GM23248 (cell line): ENCODE measurements at places on chromosomes 7 and 10. TPM values are rescaled to one million over a fixed set of nuclear protein-coding genes. Genes with fewer than 3 reads are reported as not detected.

DNA sequence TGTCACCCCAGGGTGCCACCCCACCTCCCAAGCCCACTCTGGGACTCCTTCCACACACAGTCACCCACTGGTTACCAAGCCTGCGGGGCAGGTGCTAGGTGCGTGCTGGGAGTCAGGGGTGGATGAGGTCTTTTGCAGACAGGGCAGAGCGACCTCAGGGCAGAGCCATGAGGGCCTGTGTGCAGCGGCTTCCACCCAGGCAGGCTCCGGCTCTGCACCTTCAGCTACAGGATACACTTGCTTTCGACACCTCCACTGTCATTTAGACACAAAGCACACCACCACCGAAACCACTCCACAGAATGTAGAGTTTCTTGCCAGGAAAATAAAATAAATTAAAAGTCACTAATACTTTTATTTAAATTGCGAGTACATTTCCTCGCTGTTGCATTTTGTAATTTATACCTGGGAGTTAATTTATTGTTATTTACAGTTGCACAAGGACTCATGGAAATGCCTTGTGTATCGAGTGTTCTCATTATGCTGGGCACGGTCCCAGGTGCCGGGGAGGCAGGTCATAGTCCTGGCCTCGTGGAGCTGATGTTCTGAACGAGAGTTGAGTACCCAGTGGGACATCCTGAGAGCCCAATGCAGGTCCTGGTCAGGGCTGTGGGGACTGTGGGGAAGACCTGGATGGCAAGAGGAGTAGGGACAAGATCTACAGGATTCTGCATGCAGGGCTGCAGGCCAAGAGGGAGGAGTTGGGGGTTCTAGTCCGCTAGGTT lies 127.8 kb downstream of the CUX1 start:
- no peaks in the 10 kb centered on the region for H3K27me3 ChIP-seq
- no peak overlapping the region for H3K27ac ChIP-seq
- no peak overlapping the region for H3K4me3 ChIP-seq
- DNase-seq = no peak

DNA sequence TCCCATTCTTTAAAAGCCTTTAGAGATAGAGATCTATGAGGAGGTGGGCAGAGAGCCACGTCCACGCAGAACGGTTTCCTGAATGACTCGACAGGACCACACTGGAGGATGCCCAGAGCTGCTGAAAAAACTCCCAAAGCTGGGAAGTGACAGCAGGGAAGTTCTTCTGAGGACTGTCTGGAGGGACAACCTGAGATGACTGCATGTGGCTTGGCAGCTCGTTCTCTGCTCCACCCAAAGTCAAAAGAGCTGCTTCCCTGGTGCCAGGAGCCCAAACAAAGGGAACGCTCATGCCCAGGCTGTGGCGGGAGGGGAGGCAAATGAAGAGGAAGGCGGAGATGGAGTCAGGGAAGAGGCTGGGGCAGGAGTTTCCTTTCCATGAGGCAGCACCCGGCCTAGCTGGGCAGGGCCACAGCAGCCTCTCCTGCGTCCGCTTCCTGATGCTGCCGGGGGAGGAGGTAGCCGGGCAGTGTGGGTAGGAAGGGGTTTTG lies 95.4 kb downstream of the CCDC3 start:
- H3K4me3 ChIP-seq = no peak overlapping the region
- no peaks in the 10 kb centered on the region for H3K36me3 ChIP-seq

DNA sequence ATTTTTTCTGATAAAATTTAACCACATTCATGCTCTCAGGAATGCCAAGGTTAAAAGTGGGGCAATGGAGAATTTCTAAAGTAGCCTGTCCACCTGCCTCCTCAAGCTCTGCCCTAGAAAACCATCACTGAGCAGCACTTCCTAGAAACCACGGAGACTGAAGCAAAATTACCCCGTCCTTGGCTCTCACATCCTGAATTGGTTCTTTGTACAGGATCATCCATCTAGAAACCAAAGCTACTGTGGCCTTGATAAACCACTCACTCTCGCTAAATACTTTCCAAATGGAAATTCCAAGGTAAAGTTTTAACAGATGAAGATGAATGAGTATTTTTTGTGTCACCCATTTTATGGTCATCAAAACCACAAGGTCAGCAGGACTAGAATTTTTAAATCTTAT lies 96.6 kb downstream of the AVL9 start:
- no peaks in the 10 kb centered on the region for H3K36me3 ChIP-seq
- H3K4me1 ChIP-seq = peaks cover 22% of the 10 kb centered on the region
- H3K27me3 ChIP-seq = no peaks in the 10 kb centered on the region
- H3K27ac ChIP-seq = no peak overlapping the region
- DNase-seq = no peak
- H3K4me3 ChIP-seq = no peak overlapping the region

GRCh38 chr7:8201846-8202441 lies 60.0 kb downstream of the ICA1 start:
- no peaks in the 10 kb centered on the region for H3K4me1 ChIP-seq
- H3K27ac ChIP-seq = no peak overlapping the region
- H3K4me3 ChIP-seq = no peak overlapping the region
- peaks cover 4% of the 10 kb centered on the region for H3K27me3 ChIP-seq
- DNase-seq = no peak

GRCh38 chr7:151729521-151729921 lies 147.4 kb downstream of the PRKAG2 start:
- no peak overlapping the region for H3K4me3 ChIP-seq
- peaks cover 13% of the 10 kb centered on the region for H3K4me1 ChIP-seq
- H3K36me3 ChIP-seq = no peaks in the 10 kb centered on the region
- no peak overlapping the region for H3K27ac ChIP-seq
- no peaks in the 10 kb centered on the region for H3K27me3 ChIP-seq
- no peak for DNase-seq

GRCh38 chr10:118106426-118106825 lies 59.7 kb upstream of the RAB11FIP2 start:
- H3K36me3 ChIP-seq = no peaks in the 10 kb centered on the region
- H3K27ac ChIP-seq = no peak overlapping the region
- H3K4me1 ChIP-seq = peaks cover 26% of the 10 kb centered on the region
- H3K27me3 ChIP-seq = no peaks in the 10 kb centered on the region

DNA sequence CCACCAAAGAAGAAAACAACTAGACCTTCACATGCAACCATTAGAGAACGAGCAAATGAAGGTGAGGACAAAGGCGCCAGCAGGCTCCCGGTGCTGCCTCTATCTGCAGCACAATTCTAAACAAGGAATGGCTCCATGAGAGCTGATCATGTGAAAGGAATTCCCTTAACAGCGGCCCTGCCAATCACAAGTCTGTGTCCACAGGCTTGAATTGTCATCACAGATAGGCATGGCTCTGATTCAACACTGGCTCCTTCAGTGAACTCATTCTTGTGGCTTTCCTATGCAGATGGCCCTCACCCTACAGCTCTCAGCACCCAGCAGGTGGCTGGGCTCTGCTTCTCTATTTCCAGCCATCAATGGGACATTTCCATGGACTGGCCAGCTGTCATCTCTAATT lies 36.2 kb downstream of the LAMB1 start:
- H3K36me3 ChIP-seq = peaks cover 35% of the 10 kb centered on the region
- peak; percentile 92 for DNase-seq
- no peak overlapping the region for H3K4me3 ChIP-seq

DNA sequence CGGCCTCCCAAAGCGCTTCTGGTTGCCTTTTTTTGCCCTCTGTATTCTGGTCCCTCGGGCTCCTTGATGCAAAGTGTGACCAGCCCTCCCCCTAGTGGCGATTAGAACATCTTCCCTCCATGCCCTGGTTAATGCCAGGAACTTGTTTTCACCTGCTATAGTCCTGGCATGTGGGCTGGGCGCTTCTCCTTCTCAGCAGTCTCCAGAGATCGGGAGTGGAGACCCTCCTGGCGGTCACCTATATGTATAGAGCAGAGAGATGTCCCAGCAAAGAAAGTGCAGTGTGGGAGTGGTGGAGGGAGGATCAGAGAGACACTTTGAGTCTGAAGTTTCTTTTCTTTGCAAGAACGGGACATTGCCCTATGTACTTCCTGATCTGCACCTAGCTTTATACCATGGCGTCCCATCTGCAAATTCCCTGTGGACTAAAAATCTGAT lies 264.1 kb downstream of the OTUD1 start:
- H3K4me1 ChIP-seq = no peaks in the 10 kb centered on the region
- H3K4me3 ChIP-seq = no peak overlapping the region
- DNase-seq = peak; percentile 74
- no peaks in the 10 kb centered on the region for H3K36me3 ChIP-seq
- no peak overlapping the region for H3K27ac ChIP-seq

- H3K4me1 ChIP-seq = no peaks in the 10 kb centered on the region
- no peak overlapping the region for H3K27ac ChIP-seq
- DNase-seq = no peak
- no peaks in the 10 kb centered on the region for H3K36me3 ChIP-seq
- no peaks in the 10 kb centered on the region for H3K27me3 ChIP-seq
These were observed 68.0 kb downstream of the CTTNBP2 start for GRCh38 chr7:117805241-117805640.

- H3K36me3 ChIP-seq = no peaks in the 10 kb centered on the region
- H3K27ac ChIP-seq = no peak overlapping the region
- H3K4me3 ChIP-seq = no peak overlapping the region
These were observed 34.5 kb downstream of the PAPSS2 start for GRCh38 chr10:87694011-87694794.

DNA sequence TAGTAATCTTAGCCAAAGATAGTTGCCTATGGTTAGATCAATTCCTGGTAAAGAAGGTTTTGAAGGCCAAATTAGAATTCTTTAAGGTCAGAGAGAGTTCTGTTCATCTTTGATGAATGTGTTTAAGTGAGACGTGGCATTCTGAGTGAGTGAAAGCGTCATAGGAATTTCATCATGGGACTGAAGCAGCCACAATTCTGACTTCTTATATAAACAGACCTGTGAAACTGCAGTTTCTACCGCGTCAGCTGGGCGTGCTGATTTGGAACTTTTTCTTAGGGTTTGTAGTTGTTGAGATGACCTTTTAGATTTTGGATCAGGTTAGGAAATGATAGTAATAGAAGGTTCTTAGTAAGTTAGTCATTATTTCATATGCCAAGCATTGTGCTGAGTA lies 103.8 kb downstream of the CNNM2 start:
- H3K27me3 ChIP-seq = no peaks in the 10 kb centered on the region
- H3K36me3 ChIP-seq = no peaks in the 10 kb centered on the region
- no peak overlapping the region for H3K27ac ChIP-seq
- peak; percentile 15 for DNase-seq

DNA sequence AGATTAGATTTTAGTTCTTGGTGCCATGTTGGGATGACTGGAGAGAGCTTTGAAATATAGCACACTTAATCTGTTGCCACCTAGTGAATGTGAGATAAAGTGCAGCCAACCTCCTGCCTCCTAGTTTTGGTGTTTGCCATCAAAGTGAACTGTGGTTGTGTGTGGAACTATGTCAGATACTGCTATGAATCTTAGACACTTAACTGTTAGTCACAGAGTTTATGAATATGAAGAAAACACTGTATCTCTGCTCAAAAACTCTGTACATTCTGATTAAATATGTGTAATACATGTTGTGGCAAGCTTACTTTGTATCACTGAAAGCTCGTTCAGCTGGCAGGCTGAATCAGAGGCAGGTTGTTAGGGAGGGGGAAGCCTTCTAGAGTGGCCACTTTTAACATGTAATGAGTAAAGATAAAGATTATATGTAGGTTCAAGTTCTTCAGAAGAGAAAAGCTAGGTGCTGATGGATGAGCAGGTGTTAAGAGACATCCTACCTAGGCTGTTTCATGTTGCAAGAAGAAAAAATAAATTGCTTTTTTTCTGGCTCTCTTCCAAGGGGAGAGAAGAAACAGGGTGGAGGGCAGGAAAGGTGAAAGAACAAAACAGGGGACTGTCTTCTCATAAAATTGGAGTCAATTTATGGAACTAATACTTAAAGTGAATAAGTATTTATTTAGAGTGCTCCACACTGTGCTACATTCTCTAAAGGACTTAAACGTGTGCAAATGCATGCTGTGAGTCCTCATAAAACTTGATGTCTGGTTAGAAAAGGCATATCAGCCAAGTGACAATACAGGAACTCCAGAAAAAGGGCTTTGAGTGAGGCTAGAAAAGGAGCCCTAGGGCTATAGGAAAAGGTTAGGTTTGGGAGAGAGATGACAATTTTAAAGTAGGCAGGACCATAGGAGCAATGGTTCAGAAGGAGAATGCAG lies 14.1 kb upstream of the LAMB1 start:
- no peaks in the 10 kb centered on the region for H3K27me3 ChIP-seq
- H3K4me1 ChIP-seq = peaks cover 24% of the 10 kb centered on the region
- H3K4me3 ChIP-seq = no peak overlapping the region
- H3K27ac ChIP-seq = no peak overlapping the region

The PNLIP gene
- not detected in 2 replicates for total RNA-seq

The AGAP4 gene
- total RNA-seq = 7.7 and 13.3 TPM in 2 replicates

The LIPN gene
- total RNA-seq = not detected in 2 replicates

The SPDYE8 gene
- total RNA-seq = not detected in 2 replicates

The NAPEPLD gene
- total RNA-seq = 4.4 and 21.1 TPM in 2 replicates

The EBLN1 gene
- not detected in 2 replicates for total RNA-seq

The USP6NL gene
- 7.3 and 9.2 TPM in 2 replicates for total RNA-seq

The GNB2 gene
- total RNA-seq = 65.6 and 89.8 TPM in 2 replicates

The PNLIPRP1 gene
- total RNA-seq = not detected in 2 replicates

The PTPN20 gene
- total RNA-seq = 0.22 TPM in 1 of 2 replicates, not detected in the other

The PKD2L1 gene
- not detected in 2 replicates for total RNA-seq

The C10orf105 gene
- not detected in 2 replicates for total RNA-seq

The AIMP2 gene
- 57.7 and 74.6 TPM in 2 replicates for total RNA-seq

The TMEM225B gene
- not detected in 2 replicates for total RNA-seq

The CYP26C1 gene
- total RNA-seq = not detected in 2 replicates

The TMEM213 gene
- not detected in 2 replicates for total RNA-seq
